CD8-positive, alpha-beta memory T cell (primary cell): ENCODE measurements at places on chromosomes 7 and 10. TPM values are rescaled to one million over a fixed set of nuclear protein-coding genes. Genes with fewer than 3 reads are reported as not detected.

Gene OPN1SW
- total RNA-seq: not detected

Gene RINT1
- total RNA-seq: 28.4 TPM

DNA sequence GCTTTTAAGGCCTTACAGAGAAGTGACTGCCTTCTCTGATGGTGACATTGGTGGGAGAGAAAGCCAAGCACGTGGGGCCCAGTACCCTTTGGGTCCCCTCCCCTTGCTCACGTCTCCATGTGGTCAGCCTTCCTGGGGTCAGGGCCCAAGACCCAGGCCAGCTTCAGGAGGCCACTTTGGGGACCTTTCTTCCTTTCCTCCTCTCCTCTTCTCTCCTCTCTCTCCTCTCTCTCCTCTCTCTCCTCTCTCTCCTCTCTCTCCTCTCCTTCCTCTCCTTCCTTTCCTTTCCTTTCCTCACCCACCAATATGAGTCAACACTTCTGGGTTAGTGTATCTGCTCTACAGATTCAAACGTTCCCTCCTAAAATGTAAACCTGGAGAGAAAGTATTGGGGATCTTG, 96.9 kb upstream of the AGK start:
- no peak overlapping the region for H3K4me3 ChIP-seq
- no peaks in the 10 kb centered on the region for H3K4me1 ChIP-seq
- H3K27me3 ChIP-seq: no peaks in the 10 kb centered on the region
- H3K36me3 ChIP-seq: no peaks in the 10 kb centered on the region
- DNase-seq: no peak
- no peak overlapping the region for H3K27ac ChIP-seq

Gene JAKMIP3
- total RNA-seq: 0.13 TPM

Gene CPA2
- total RNA-seq: not detected

Gene ZNF425
- 1.8 TPM for total RNA-seq

Gene TWIST1
- 0.18 TPM for total RNA-seq
